ENCODE measurements at places on chromosomes 4 and X.

- DNase-seq: no peak
Measured at GRCh38 chr4:177369372-177369771, 59.7 kb downstream of the NEIL3 start.

GRCh38 chr4:113699772-113700171, 61.8 kb downstream of the CAMK2D start:
- no peak for DNase-seq

- DNase-seq: no peak
Measured at GRCh38 chr4:145619639-145619996, 433 bp downstream of the MMAA start.

GRCh38 chrX:40057405-40057804, 40.4 kb downstream of the BCOR start:
- DNase-seq: no peak

GRCh38 chr4:114025176-114025777, 45.8 kb upstream of the ARSJ start:
- no peak for DNase-seq

Measured in HS-5 (cell line).